Stimulated activated CD8-positive, alpha-beta memory T cell treated with anti-CD3 and anti-CD28 coated beads, Interleukin-2, amount 100 ng/mL, for 1 hour (primary cell): ENCODE measurements at places on chromosomes 6 and 20.

DNA sequence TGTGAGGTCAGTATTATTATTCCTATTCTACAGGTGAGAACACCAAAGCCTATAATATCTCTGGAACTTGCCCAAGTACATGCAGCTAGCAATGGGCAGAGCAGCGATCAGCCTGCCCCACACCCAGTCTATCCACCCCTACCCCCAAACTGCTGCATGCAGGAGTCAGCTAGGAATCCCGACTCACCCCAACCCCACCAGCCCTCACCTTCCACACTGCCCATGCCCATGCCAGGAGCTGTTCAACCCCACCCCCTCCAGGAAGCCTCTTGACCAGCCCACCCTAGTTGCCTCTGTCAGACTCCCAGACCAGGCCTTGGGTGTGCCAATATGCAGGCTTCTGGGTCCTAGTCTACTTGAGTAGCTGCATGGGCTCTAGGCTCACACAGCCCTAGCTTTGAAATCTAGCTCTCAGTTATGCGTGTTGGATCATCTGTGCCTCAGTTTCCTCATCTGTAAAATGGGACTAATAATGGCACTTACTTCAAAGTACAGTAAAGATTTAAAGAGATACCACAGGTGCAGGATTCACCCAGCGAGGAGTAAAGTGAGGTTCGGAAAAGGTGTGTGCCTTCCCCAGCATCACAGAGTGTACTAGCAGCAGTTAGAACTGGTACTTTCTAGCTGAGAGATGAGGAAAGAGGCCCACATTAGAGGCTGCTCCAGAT lies 173.2 kb downstream of the VEGFA start:
- no peak for DNase-seq

DNA sequence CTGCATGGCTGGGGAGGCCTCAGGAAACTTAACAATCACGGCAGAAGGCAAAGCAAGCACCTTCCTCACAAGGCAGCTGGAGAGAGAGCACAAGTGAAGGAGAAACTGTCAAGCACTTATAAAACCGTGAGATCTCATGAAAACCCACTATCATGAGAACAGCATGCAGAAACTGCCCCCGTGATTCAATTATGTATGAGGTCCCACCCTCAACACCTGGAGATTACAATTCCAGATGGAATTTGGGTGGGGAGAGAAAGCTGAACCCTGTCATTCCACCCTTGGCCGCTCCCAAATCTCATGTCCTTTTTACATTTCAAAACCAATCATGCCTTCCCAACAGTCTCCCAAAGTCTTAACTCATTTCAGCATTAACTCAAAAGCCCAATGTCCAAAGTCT lies 107.2 kb upstream of the ECI2 start:
- DNase-seq: no peak

- DNase-seq: no peak
These were observed 99.3 kb downstream of the PRND start for GRCh38 chr20:4820806-4821518.

DNA sequence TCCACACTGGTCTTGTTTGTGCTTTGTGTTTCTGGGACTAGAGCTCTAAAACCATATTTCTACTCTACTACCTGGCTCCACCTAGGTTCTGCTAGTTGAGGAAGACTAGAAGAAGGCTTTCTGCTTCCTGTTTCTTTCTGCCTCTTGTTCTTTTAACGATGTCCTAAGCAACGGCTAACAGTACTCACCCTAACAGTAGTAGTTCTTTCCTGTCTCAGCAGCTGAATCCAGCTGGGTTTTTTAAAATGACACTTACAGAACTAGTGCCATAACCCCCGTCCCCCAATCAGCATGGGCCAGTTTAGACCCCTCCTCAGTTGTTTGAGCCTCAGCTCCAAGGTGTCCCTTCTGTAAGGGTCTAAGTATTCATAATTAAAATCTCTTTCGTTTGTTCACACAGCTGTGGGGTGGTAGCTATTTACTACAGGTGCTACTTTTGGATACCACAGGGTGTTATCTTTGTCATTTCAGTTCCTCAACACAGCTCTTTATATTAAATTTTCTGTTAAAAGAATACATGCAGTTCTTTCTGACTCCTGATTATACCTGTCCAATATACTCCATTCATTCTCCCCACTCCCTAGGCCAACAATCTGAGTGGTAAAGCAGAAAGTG lies 790.2 kb downstream of the DHX35 start:
- no peak for DNase-seq

DNA sequence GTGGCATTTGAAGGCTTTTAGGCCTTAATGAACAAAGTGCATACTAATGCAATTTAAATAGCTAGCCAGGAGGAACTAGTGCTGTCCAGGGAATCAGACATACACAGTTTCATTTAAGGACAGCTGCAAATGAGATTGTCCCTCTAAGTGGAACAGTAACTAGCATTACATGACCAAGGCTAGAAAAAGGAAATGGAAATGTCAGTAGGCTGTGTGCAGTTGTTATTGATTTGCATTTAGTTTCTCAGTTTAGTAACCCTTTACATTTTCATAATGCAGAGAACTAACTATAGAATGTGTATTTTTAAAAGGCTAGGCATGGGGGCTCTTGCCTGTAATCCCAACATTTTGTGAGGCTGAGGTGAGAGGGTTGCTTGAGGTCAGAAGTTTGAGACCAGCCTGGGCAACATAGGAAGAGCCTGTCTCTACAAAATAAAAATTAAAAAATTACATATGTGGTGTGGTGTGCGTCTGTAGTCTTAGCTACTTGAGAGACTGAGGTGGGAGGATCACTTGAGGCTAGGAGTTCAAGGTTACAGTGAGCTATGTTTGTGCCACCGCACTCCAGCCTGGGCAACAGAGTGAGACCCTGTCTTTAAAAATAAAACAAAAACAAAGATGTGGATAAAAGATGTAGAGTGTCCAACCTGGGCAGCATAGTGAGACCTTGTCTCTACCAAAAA lies 468.0 kb downstream of the UTRN start:
- DNase-seq: no peak

DNA sequence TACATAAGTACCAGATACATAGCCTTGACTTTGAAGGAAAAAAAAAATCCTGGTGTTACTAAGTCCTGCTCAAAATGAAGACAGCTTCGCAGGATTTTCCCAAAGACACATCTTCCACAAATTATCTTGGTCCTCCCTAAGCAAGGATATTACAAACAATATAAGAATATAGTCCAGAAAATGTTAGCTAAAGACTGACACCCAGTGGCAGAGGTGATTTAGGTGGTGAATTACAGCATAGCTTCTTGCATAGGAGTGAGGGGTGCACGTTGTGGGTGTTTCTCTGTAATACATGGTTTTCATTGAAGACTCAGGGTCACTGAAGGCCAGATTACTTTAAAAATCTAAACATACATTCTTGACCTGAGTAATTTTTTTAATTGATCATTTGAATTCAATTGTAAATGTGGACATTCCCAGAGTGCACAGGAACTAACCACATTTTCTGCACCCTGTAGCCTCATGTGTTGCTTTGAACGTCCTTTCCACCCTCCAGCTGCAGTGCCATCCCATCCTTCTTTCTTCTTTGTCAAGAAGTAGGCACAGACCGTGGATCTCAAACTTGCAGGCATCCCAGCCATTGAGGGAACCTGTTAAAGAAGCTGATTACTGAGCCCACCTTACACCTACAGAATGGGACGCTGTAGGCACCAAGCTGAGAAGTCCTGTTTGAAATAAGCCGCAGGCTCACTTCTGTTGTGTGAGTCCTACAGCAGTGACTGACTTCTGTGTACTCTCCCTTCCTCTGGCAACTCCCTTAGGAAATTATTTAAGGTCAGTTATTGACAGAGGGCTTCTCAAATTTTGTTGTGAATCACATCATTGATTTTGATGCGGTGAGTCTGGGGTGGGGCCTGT lies 102.6 kb downstream of the PERP start:
- no peak for DNase-seq

DNA sequence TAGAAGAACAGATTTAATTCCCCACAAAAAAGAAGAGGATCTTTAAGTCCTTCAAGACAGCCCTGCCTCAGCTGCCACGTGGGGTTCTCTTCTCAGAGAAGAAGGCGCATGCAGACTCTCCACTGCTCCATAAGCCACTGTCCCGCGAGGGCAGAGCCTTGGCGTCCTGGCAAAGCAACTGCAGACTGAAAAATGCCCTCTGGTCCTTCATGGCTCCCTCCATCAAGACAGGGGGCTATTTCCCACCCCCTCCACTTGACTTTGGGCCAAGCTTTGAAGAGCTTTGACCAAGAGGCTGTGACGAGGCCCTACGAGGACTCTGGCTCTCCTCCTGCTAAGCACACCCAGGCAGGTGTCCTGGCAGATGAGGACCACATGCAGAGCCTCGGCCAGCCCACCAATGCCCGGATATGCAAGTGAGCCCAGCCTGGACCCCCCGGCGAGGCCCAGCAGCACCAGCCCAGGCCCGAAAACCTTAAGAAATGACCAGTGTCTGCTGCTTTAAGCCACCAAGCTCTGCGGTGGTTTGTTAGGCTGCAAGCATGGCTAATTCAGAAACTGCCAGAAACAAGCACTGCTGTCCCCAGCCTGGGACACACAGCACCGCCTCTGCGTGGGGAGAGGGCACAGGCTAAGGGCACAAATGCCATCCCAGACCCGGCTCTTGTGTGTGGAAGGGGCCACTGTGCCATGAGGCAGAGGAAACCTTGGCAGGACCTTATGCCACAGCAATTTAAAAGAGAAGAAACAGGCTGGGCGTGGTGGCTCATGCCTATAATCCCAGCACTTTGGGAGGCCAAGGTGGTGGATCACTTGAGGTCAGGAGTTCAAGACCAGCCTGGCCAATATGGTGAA lies 16.1 kb downstream of the GMEB2 start:
- DNase-seq: no peak

- no peak for DNase-seq
These were observed 60.6 kb upstream of the RIPOR2 start for GRCh38 chr6:24996269-24996836.

DNA sequence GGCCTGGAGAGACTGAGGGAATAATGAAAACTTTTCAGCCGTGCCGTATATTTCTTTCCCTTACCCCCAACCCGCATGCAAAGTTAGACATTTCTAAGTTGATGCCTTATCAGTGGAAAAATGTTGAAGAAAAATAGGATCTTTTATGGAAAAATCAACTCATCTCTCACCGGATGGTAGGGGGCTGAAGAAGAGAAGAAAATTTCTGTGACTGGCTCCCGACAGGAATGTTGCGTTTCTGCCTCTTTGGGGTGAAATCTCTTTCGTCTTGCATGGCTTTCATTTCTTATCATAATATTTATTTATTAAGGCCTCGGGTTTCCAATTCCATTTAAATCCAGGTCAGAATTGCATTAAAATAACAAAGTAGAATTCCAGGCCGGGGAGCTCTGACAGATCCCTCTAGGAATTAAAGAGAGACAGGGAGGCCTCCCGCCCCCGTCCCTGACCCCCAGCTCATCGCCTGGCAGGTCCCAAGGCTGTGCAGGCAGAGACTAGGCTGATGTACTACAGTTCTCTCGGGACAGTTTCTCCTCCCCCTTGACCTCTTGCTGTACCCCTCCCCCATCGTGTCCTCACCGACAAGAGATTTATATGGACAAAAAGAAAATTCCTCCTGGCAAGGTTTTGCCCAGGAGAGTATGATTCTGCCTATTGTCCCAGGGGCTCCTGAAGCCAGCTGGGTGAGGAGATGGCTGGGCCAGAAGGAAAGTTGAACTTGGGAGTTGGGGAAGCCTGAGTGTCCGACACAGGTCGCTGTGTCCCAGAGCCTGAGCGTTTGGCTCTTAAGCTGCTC lies 1.3 kb downstream of the SCUBE3 start:
- no peak for DNase-seq

DNA sequence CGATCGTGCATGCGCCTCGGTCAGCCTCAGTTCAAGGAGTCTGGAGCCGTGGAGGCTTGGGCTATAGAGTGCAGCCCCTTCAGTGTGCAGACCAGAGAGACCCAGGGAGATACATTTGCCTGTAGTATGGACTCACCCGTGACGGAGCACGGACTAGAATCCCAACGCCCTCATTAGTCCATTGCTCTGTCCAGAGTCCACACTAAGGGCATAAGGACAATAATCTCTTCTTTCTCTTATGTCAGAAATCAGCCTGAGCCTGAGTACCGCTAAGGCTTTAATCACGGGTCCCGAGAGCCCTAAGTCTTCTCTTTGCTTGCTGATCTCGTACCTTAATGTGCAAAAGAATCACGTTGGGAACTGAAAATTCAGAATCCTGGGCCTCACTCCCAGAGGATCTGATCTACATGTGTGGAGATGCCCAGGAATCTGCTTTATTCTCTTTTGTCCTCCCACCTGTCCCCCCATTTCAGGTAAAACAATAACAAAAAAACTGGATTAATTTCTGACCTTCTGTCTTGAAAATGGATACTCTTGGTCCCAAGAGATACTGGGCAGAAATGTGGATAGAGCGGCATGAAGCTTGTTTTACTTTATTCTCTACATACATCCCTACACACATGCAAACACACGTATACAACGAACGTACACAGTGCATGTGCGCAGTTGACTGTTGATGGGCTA lies 671 bp downstream of the BPHL start:
- no peak for DNase-seq

GRCh38 chr6:124775121-124775520 lies 187.1 kb upstream of the RNF217 start:
- no peak for DNase-seq

GRCh38 chr20:4519534-4519933 lies 202.2 kb upstream of the PRND start:
- DNase-seq: no peak

- DNase-seq: no peak
These were observed 101.2 kb downstream of the ATP9A start for GRCh38 chr20:51667002-51667408.

GRCh38 chr20:41335591-41335990 lies 5.0 kb upstream of the LPIN3 start:
- no peak for DNase-seq

DNA sequence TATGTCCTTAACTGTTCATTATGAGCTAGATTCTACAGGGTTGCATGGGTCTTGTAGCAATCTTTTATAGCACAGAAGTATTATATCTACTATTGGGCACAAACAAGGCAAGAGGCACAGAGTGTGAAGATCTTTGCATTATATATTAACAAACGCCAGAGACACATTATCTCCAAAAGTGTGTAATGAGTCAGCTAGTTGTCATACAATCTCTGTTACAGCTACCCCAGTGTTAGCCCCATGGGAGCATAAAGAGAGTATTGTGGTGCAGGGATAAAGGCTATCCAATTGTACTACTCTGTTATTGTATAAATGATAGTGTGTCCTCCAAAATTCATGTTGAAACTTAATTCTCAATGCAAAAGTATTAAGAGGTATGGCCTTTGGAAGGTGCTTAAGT lies 148.4 kb upstream of the RIMS1 start:
- DNase-seq: no peak

DNA sequence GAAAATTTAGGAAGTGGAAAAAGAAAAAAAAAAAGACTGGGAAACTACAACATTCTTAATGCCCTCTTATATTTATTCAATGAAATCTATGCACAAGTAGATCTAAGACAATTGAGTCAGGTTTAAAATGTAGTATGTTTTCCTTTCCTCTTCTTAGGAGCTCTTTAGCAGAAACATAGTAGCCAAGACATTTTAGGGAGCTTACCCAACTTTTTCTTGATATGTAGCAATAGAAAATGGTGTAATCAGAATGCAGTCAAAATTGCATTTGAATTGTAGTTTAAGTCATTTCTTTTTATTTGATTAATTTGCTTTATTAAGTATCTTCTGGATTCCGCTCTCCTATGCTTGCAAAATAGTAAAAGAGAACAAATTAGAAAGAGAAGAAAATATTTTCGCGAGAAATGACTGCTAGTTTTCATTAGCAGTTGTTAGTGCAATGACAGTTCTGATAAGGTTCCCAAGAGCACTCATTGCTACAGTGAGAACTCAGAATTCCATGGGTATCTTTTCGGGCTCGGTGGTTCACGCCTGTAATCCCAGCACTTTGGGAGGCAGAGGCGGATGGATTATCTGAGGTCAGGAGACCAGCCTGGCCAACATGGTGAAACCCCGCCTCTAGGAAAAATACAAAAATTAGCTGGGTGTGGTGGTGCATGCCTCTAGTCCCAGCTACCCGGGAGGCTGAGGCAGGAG lies 52.2 kb downstream of the JARID2 start:
- no peak for DNase-seq
